ENCODE measurements at places on chromosomes 7 and 10.
A peak's percentile ranks its signal among the peaks of the same experiment; 100 is the strongest.

- no peak for DNase-seq
These were observed 73.7 kb upstream of the SKAP2 start for GRCh38 chr7:26937939-26938623.

DNA sequence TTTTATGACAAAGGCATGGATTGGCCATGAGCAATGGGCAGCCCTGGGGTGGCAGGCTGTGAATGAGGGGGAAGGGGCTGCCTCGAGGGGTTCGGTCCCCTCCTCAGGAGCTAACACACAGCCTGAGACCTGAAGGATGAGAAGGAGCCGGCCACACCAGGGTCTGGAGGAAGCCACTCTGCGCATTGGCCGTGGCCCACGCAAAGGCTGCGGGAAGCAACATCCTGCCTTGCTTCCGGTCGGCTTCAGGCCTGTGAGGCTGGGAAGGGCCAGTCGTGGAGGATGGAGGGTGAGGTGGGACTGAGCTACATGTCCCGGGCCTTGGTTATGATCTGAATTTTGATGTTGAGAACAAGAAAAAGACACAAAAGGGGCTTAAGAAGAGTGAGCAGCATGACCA lies 49.4 kb downstream of the RGS10 start:
- no peak for DNase-seq

GRCh38 chr10:52959810-52960209 lies 187.2 kb upstream of the MBL2 start:
- DNase-seq: no peak

- peak; percentile 71 for DNase-seq
These were observed 296.5 kb upstream of the ZNF32 start for GRCh38 chr10:43945094-43945730.

GRCh38 chr7:75688200-75689136 lies 50.3 kb downstream of the HIP1 start:
- peak; percentile 9 for DNase-seq

- DNase-seq: no peak
These were observed 14.2 kb upstream of the PRF1 start for GRCh38 chr10:70616761-70617160.

- DNase-seq: no peak
These were observed 398.6 kb downstream of the GPAM start for GRCh38 chr10:111784946-111785465.

DNA sequence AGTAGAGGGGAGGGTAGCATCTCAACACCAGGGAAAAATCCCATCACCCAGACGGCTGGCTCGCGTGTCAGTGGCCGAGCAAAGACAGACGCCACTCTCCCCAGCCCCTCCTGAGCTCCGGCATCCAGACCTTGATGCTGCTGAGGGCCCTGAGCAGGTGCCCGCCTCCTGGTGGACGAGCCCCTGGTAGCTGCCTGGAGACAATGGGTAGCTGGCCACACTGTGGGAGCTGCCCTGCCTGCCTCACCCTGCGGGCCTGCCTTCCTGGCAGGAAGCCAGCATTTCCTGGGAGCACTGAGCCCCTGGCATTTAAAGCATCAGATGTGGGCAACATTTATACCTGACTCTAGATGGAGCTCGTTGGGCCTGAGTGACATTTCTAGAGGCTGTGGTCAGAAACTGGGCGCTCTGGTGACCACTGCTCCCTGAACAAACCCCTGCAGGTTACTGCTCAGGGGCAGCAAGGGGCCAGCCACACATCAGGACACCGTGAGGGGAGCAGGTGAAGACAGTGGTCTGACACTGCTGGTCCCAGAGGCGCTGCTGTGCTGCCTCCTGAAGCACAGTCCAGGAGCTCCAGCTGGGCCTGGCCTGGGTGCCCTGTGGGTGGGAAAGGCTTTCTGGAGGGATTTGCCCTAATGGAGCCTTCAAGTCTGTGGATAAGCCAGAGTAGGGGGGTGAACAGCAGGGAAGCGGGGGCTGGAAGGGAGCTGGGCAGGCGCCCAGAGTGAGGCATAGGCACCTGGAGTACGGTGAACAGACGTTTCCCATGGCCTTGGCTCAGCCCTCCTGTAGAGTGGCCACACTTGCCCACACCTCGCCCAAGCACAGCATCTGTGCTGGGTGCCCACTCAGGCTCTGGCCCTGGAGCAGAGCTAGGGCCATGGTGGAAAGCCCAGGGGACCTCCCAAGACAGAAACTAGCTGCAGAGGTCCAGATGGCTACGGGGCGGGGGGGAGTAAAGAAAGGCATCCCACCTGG lies 138.7 kb downstream of the MAPK8 start:
- peak; percentile 49 for DNase-seq

GRCh38 chr7:135731-136645 lies 56.4 kb upstream of the FAM20C start:
- no peak for DNase-seq

DNA sequence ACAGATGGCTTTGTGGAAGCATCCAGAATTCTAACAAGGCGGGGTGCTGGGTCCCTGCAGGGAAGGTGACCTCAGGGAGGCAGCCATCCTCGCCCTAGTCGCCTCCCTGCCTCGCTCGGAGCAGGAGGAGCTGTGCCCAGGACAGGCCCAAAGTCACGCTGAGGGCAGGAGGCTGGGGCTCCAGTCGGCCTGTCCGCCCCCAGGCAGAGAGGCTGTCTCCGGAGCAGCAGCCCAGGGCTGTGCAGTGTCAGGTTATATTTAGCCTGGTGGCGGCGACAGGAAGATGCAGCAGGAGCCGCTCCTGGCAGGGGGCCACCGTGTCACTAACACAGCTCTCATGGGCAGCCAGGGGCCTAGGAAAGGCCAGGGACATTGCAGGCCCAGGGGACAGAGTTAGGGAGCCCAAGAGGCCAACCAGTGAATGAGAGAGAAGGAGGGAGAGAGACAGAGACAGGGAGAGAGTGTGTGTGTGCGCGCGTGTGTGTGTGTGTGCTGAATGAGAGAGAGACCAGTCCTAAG lies 13.5 kb downstream of the KCNH2 start:
- DNase-seq: peak; percentile 86

- no peak for DNase-seq
These were observed 59.1 kb downstream of the ARID5B start for GRCh38 chr10:61960396-61961120.

GRCh38 chr10:90289037-90289436 lies 568.8 kb downstream of the HTR7 start:
- DNase-seq: no peak

DNA sequence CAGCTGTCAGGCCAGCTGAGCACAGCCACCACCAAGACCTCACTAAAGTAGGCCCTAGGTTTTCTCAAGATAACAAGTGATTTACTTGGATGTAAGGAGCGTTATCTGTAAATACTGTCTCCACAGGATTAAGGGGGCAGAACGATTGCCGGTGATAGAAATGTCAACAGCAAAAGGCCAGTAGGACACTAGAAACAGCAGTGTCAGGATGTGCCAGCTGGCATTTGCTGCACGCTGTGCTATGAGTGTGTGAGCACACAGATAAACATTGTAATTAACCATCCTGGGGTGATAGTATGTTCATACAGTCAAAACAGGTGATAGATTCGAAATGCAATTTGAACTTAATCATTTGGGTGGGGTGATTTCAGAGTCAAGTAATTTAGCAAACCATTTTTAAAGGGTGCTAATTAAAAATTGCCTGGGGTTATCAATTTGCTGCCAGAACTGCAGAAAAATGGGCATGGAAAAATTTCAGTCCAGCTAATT lies 36.3 kb upstream of the NOBOX start:
- no peak for DNase-seq

DNA sequence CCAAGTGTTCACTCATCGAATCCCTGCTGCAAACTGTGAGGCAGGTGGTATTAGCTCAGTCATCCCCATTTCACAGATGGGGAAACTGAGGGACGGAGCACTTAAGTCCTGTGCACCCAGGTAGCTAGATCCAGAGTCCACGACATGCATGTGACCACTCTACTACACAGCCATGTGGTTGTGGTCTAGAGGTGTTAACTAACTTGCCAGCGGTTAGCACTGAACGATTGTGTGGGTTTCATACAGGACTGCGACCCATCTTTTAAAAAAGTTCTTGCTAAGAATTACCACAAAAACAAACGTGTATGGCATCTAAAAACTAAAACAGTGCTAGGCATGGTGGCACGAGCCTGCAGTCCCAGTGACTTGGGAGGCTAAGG lies 16.1 kb upstream of the ABCC2 start:
- no peak for DNase-seq

GRCh38 chr7:112204499-112205342 lies 1.5 kb downstream of the DOCK4 start:
- DNase-seq: peak; percentile 45

- no peak for DNase-seq
These were observed 94.2 kb downstream of the LRMDA start for GRCh38 chr10:75525646-75526045.

DNA sequence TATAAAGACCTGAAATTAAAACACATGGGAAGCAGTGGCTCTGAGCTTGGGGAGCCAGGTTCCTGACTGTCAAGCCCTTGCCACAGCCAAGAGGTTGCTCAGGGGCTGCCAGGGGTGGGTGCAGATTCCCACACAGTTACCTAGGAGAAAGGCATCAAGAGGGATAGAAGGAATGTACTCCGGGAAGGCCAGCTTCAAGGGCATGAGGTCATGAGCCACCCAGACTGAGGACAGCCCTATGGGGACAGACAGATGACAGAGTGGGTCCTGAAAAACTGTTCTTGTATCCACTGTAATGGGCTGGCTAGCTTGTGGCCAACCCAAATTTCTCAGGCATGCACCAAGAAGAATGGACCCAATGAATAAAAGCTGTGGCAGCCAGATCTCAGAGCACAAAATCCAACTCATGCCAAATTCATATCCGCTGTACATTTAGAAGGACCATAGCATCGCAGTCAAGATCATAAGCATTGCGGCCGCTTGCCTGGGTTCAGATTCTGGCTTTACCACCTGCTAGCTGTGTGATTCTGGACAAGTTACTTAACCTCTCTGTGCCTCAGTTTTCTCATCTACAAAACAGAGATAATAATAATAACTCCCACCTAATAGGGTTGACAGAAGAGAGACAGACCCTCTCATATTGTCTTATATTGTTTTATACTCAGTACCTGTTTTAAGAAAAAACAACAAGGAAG lies 44.9 kb upstream of the KCNMA1 start:
- no peak for DNase-seq

DNA sequence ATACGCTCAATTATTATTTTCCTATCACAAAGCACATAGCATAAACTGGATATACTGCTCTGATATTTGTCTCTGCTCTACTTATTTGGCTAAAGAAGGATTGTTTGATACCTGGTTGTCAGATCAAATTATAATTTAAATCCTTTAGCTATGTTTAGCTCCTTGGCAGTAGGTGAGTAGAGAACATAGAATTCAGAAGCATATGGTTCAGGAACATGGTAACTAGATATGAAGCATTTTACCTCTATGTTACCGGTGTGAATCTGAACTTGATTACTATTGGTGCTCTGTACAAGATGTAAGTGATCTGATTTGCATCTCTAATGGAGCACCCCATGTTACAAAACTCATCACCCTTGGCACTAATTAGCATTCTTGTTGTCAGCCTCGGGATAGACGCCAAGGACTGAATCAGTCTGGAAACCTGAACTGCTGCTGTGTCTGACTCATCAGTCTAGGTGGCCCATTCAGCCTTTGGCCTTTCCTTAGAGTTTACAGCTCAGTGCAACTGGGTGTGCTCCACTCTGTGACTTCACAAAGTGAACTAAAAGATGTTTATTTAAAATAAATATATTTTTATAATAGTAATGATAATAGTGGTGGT lies 12.3 kb upstream of the MYPN start:
- no peak for DNase-seq

- peak; percentile 44 for DNase-seq
These were observed 34.4 kb downstream of the PLEKHA8 start for GRCh38 chr7:30062587-30062986.

- no peak for DNase-seq
These were observed 117.9 kb upstream of the KLF6 start for GRCh38 chr10:3902809-3903410.

DNA sequence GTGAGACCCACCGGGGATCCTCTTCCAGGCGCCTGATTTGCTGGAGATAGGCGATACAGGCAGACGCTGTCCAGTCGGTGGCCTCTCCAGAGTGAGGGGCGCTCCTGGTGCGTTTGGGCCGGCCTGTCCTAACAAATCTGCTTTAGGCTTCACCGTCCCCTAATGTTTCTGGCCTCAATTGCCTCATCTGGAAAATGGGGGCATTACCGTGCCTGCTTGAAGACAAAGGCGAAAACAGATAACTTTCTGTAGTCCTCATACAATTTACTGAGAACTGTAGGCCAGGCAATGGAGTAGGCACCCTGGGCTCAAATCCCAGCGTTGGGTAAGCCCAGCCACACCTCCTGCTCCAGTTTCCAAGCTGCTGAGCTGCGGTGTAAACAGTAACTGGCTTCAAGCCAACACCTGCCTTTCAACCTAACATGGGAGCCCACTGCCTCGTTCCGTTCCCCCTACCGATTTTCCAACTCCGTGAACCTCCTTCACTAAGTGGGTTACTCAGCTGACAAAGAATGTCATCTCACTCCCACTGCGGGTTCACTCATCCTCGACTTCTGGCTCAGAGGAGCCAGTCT lies 589 bp upstream of the ZFAND4 start:
- DNase-seq: no peak

DNA sequence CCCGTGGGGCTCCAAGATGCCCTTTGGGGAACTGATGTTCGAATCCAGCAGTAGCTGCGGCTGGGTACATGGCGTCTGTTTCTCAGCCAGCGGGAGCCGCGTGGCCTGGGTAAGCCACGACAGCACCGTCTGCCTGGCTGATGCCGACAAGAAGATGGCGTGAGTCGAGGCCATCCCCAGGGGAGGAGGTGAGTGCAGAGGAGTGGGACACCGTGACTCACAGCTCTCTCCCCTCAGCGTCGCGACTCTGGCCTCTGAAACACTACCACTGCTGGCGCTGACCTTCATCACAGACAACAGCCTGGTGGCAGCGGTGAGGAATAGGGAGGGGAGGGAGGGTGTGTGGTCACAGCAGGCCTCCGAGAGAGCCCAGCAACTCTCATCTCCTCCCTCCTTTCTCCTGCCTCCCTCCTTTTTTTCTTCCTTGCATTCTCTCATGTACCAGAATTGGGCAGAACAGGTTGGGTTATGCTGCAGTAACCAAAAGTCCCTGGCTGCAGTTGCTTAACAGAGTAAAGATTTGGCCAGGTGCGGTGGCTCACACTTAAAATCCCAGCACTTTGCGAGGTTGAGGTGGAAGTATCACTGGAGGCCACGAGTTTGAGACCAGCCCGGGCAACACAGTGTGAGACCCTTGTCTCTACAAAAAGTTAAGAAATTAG lies 16.5 kb downstream of the ARPC1B start:
- DNase-seq: no peak

GRCh38 chr10:99983280-99983988 lies 26.3 kb downstream of the DNMBP start:
- peak; percentile 72 for DNase-seq

DNA sequence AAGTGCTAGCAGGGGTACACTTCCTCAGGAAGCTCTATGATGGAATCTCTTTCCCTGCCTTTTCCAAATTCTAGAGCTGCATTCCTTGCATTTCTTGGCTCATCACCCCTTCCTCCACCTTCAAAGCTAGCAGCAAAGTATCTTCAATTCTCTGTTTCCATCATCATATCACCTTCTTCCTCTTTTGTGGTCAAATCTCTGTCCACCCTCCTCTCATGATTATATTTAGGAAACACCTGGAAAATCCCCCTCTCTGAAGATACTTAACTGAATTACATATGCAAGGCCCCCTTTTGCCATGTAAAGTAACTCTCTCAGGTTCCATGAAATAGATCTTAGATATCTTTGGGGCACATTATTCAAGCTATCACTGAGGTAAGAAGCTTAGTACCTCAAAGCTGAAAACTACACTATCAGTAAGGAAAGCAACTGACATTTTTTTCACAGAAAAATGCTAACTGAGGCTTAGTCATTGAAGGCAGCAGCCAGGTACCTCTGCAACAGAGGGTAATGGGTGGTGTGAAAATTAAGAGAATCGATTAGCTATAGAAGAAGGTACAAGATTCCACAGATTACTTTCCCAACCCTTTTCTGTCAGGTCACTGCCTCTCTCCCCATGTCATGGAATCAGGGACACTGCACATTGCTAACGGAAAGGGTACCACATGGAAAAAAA lies 197.3 kb downstream of the MACC1 start:
- DNase-seq: no peak

All from SK-N-DZ (cell line).